NCI-H2227 treated with DMSO at 0.1 percent for 48 hours (cell line): ENCODE measurements at places on chromosomes 3 and 15.

DNA sequence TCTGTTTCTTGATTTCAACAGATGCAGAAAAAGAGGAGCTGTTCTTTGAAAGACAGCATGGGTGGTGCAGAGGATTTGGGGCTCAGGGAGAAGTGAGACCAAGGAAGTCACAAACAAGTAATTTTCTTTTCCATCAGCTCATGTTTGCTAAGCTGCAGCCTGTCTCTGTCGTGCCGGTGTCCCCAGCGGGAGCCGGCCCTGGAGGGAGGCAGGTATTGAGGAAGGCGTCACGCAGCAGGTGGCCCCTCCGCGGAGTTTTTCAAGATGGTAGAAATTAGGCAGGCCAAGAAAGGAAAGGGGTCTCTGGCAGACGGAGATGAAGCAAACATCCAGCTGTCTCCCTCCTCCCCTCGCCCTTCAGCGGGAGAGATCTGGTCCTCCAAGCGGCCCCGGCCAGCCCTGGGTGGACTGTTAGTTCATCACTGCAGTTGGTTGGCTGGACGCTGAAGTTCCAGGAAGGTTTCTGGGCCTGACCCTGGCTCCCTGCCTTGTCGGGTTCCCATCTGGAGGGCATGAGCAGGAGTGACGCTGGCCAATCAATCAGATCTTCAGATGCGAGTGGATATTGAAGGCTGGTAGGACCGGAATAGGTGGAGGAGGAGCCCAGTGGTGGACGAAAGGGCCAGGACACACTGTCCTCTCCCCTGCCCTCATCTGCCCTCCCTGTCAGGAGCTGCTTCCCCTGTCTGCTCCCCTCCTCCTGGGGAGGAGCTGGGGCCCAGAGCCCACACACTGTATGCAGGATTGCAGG is 27.7 kb upstream of the MUC4 start:
- DNase-seq, result peak; percentile 31

DNA sequence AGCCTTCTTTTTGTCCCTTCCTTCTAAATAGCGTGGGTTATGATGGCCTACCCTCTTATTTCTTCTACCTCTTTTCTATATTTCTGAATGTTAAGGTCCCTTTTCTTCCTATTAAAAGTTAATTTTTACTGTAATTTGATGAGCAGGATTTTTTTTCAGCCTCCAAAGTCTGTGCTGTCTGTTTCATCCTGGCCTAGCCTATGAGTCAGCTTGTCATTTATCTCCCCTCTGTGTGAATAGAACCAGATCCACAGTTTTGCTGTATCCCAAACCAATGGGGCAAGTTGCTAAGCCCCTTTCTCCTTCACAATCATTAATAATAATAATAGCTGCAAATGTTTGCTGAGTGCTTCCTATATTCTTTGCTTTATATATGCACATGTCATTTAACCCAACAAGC is 18.1 kb upstream of the C3orf38 start:
- DNase-seq, result no peak

DNA sequence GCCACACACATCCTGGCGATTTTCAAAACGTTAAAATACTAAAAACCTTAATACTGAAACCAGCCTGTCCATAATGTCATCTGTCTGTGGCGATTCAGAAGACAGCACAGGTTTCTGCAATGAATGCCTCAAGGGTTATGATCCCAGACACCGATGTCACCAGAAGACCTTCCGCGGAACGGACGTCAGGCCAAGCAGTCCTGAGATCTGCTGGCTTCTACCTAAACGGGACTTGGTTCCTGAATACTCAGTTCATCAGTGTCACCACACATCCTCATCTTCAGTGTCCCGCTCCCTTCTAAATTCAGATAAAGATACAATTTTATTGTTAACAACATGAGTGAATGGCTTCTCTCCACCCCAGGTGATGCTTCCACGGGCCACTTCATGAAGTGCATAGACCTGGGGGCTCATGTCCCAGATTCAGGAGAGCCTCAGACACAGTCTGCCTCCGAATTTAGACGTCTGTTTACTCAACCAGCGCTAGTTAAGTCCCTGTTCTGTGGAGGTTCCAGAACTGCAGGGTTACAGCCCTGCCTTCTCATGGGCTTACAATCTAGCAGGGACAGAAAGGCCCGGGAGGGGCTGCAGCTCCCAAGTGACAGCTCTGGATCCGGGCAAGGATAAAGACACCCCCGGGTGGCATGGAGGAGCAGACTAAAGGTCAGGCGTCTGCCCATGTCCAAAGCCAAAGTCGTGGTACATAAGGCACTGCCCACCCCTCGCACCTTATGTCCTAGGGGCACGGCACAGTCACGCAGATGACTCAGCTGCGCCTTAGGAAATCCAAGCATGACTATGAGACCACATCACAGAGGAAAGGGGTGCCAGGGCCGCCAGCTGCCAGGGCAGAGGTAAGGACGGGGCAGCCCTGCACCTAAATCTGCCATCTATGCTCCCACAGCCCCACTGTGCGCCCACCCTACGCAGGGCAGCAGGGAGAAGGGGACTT is 75.9 kb downstream of the VGLL4 start:
- no peak for DNase-seq

- no peak for DNase-seq
These were observed 452.0 kb upstream of the MCTP2 start for GRCh38 chr15:93779341-93779740.
